ENCODE measurements at places on chromosomes 16 and 17.

DNA sequence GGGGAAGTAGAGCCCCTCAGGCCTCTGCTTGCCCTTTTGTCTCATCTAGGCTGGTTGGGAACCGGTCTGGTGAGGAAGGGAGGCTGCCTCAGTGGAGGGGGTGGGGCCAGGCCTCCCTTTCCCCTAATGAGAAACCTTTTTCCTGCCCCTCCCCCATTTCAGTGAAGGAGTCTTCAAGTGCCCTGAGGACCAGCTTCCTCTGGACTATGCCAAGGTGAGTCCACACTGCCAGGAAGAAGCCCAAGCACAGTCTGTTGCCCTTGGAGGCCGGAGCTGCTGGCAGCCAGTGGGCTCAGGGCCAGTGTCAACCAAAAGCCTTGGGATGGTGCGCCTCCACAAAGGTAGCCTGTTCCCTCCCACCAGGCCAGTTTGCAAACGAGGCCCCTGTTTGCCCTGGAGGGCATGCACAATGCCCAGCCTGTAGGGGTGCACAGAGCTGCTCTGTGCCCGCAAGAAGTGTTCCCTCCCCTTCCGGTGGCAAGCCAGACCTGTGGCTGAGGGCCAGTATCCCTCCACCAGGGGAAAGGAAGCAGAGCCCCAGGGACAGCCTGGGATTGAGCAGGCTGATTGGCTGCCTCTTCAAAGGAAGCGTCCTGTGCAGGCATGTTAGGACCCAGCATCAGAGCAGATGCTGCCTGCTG lies 3.4 kb downstream of the TRAF4 start:
- no peak for DNase-seq

DNA sequence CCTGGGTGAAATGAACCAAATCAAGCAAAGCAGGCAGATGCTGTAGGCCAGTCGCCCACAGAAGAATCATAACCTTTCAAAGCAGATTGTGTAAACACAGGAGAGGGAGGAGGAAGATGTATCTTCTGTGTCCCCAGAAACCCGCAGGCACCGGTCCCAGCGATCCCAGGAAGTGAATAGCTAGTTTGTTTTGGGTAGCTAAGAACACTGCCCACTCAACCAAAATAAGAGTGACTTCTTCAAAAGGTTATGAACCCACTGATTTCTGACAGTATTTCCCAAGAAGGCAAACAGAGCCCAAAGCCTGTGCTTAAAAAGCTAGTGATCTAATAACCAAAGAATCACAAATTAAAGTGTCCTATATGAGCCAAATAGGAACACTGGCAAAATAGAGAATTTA lies 67.8 kb downstream of the GRIN2A start:
- no peak for DNase-seq

- DNase-seq, result no peak
Observed at GRCh38 chr16:23914946-23915530, 79.3 kb downstream of the PRKCB start.

DNA sequence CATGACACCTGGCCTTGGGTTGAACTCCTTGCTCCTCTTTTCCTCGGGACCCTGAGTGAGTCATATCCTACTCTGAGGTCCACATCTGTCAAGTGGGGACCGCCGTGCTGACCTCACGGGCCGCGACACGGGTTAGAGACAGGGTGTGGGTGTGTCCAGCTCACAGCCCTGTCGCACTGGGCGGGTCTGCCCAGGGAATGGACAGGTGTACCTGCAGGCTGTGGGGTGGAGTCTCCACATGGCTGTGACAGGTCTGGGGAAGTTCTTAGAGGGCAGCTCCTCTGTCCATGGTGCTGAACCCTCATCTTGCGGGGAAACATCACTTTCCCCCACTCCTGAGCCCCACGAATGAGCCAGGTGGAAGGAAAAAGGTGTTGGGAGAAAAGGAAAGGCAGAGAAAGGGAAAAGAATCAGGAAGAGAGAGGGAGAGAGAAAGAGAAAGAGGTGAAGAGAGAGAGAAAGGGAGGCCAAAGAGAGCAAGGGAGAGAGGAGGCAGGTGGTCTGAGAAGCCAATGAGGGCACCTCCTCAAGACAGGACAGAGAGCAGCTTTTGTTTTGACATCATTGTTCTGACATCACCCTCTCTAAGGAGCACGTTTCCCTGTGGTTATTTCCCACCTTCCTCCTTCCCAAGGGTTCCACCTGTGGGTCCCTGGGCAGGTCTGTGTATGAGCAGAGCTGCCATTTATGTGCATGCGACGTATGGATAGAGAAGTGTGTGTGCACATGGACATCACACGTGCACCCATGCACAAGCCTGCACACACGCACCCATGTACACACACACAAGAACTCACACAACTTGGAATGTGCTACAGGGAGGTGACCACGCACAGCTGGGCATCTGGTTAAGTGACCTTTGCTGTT lies 32.6 kb upstream of the CBFA2T3 start:
- DNase-seq, result no peak

DNA sequence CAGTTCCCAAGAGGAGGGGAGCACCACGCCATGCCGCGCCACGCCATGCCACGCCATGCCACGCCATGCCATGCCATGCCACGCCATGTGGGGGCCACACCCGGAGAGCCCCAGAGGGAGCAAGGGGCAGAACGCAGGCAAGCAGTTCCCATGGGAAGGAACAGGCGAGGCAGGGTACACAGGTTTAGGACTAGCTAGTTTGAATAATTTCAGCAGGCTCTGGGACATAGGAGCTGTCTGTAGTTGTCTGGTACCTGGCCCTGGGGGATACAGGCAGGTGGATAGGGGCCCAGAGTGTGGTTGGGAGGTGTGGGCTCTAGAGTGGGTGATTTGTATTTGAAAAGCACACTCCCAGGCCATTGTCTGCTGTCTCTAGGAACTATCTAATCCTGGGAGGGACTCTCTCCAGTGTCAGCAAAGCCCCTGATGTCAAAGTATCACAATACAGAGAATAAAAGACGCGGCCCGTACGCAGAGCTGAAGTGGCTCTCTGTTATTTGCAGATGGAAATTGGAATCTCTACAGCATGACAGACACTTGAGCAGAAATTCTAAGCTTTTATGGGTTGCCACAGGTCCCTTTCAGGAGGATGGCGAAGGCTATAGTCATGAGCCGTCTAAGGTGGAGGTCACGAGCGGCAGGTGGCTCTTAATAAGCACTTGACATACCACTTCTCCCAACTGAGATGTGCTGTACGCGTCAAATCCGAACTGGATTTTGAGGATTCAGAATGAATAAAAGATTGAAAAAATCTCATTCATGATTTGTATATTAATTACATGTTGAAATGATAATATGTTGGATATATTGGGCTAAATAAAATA lies 220.8 kb upstream of the TNRC6C start:
- DNase-seq, result no peak

GRCh38 chr17:45841186-45841585 lies 3.5 kb upstream of the SPPL2C start:
- DNase-seq, result no peak

DNA sequence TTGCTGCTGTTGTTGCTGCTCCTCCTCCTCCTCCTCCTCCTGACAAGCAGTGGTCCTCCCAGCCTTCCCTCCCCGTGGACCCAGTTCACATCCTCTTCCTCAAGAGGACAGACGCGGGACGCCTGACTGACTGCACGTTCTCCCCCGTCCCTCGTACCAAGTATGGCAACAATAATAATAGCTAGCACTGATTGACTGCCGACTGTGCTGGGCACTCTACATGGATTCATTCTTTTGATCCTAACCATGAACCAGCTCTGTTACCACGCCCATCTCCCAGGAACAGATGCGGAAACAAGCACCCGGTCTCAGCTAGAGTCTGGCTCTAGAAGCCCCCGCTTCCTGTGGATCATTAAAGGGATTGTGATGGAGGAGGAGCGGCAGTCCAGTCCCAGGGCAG lies 78.0 kb downstream of the GNAO1 start:
- DNase-seq, result no peak

All from cortex of kidney (tissue), 1 donor.